Non-pigmented ciliary epithelial cell (primary cell): ENCODE measurements at places on chromosomes 1 and 21.
A peak's percentile ranks its signal among the peaks of the same experiment; 100 is the strongest.

- no peak for DNase-seq
Measured at GRCh38 chr1:30847358-30847972, 61.1 kb downstream of the SDC3 start.

DNA sequence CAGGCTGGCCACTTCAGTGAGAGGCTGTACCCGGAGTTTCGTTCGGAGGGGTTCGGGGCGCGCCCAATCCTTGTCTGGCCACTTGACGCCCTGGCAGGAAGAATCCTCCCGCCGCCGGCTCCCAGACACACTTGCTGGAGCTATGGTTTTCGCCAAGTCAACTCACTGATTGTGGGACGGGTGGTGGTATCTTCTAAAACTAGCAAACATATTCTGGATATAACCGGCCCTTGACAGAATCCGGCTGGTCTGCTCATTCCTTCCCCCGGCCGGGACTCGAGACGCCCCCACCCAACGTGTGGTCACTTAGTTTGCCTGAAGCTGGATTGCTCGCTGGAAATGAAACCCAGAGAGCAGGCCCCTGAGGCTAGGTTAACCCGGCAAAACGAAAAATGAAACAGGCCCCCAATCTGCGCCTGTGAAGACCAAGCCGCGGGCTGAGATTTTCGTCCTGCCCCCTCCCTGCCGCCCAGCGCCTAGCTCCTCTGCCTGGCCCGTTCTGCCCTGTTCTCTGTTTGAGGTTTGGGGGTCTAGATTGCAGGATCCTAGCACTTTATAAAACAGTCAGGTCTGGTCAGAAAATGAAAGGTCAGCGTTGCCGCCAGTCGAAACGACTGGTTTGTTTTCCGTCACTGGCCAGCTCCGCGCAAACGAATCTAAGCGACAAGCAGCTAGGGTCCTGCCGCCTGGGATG is 4.6 kb downstream of the GFI1 start:
- no peak for DNase-seq

DNA sequence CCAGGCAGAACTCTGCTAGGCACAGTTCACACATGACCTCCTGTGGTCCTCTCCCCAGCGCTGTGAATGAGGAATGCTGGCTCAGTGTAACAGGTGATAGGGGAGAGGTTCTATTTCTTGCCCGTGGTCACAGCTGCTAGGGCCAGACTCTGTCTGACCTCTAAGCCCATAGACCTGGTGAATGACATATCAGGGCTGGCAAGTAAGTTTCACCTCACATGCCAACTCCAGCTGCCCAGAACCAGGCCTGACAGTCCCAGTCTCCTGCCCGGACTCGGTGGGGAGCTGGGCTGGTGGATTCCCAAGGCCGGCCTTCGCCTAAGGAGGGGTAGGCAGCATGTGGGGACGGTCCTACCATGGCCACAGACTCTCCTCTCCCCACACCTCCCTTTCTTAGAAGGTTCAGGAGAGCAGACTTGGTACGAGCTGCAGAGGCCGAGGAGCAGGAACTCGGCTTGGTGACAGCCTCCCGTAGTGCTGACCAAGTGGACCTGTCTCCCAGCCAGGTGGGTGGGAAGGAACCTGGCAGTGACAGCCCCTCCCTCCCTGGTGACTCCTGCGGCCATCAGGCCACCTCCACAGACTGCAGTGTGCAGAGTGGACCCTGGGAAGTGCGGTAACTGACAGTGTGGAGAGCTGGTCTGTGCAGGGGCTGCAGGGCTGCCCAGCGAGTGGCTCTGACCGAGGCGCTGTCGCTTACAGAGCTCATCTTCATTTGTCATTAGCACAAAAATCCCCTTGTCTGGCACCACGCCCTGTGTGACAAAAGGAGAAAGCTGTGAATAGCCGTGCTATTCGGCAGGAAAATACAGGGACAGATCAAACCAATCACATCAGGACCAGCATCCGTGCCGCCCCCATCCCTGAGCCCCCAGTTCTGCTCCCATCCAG is 74.6 kb downstream of the SCCPDH start:
- DNase-seq: no peak

DNA sequence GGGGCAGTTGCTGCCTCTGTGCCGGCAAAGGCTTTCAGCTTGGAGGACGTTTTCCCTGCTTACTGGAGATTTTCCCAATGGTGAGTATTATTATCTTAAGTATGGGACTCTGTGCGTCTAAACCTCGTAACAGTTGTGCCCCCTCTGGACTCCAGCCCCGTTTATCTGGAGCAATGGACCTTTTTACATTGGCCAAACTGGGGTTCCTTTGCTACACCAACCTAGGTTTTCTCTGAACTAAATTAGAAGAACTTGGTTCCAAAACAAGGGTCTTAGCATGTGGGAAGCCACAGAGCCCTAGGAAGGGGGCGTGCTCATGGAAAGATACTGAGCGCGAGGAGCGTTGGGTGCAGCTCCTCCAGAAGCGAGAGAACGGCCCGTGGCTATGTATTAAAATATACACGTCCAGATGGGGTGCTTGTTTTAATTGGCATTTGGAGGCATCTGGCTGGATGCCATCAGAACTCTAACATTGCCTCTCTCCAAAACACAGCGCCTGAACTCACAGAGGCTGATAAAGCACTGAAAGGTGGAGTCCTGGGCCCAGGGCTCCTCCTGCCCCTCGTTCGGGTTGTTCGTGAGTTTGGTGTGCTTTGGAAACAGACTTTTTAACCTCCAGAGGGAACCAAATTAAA is 28.4 kb downstream of the POFUT2 start:
- no peak for DNase-seq

DNA sequence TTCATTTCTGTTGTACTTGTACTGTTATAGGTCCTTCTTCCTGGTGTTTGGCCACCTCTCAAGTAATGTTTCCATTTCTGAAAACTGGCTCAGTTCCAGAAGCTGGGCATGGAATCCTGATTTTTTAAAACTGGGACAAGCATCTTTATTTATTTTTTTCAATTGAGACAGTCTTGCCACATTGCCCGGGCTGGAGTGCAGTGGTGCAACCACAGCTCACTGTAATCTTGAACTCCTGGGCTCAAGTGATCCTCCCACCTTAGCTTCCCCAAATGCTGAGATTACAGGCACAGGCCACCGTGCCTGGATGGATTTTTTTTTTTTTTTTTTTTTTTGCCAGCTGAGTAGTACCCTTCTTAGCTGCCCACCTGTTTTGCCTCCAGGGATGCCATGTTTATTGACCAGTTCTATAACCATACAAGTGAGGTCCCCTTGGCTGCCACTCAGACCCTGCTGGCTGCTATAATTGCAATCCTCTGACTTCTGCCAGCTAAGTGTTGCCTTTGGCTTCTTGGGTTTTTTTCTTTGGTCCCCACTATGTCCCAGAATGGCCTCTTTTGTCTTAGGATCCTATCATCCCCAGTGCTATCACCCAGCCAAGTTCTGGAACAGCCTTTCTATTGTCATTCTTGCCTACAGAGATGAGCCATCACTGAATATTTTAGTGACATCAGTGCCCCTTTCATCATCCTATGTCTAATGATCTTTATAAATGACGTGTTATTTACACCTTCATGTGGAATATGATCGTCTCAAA is 3.9 kb upstream of the DIP2A start:
- no peak for DNase-seq

GRCh38 chr1:162347281-162347680 is 29.4 kb downstream of the SPATA46 start:
- DNase-seq: no peak

DNA sequence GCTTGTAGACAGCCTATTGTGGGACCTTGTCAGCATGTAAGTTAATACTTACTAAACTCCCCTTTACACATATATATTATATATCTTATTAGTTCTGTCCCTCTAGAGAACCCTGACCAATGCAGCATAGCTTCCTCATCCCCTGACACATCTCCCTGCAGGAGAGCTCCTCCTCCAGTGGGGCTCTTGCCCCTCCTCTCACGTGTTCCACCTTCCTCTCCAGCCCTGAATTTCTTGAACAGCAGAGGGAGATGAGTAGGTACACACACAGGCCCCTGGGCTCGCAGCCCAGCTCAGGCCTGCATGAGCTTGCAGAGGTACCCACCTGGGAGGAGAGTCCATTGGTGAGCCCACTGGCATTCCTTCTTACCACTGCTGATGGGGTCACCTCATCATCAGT is 27.3 kb upstream of the GOLT1A start:
- no peak for DNase-seq

GRCh38 chr1:7426780-7427604 is 344.1 kb upstream of the VAMP3 start:
- DNase-seq: no peak

- no peak for DNase-seq
Measured at GRCh38 chr1:1398677-1399186, 403 bp downstream of the CCNL2 start.

DNA sequence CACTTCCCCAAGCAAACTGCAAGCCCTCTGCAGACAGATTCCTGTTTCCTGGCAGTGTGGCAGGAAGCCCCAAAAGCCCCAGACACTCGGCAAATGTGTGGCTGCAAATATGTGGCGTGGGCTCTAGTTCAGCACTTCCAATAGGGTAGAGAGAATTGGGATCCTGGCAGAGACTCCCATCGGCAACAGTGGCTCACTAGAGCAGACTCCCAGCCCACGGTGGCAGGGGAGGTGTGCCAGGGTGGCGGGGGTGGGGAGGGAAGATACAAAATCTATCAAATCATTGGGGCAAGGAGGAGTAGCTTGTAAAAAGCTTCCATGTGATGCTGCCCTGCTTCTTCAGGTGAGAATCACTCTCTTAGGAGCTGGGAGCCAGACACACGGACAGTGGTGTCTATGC is 25.9 kb downstream of the COL16A1 start:
- DNase-seq: no peak

GRCh38 chr1:46550751-46551231 is 656 bp downstream of the KNCN start:
- DNase-seq: no peak

DNA sequence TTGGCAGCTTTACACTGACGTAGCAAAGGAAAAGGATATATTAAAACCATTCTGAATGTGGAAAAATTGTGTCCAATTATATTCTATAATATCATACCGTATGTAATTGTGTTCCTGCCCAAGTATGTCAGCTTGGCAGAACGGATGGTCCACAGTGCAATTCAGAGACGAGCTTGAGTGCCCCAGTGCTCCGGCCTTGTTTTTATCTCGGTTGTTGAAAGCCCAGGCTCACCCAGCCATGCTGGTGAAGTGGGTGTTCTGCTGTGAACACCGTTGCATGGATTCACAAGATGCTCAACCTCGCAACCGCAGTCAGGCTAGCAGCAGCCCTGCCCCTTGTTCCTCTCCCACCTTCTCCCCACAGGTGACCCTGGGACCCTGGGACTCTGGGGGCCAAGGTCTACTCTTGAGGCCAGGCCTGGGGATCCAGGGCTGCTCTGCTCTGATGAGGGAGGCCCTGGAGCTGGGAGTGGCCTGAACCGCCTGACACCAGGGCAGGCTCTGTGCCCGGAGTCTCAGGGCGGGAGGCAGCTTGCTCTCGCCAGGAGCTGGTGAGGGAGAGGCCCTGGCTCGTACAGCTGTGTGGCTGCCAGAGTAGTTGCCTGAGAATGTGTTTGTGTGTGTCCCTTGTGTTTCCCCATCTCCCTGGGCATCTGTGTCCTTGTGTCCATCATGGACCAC is 11.2 kb downstream of the PTPRF start:
- DNase-seq: no peak

DNA sequence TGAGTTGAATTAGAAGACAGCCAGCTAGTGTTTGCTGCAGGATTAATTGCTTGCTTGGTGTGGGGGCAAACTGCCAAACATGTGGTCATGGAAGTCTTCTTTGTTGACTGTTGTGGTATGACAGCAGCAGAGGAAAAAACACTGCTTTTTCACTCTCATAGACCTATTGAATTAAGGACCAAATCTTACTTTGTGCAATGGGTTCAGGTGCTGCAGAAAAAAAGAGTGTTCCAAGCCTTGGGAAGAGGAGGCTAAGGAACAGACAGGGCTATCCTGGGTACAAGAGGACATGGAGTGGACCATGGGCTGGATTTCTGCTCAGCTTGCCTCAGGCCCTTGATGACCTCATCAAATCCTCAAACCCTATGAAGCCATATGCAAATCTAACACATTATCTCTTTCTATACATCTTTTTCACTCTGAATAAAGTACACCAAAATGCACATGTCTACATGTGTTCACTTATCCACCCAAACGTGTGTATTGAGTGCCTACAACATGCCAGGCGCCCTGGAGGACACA is 61.5 kb downstream of the SIPA1L2 start:
- DNase-seq: no peak

- DNase-seq: no peak
Measured at GRCh38 chr1:153939476-153939875, 7.0 kb downstream of the DENND4B start.

GRCh38 chr1:156691665-156692440 is 13.5 kb downstream of the CRABP2 start:
- no peak for DNase-seq

DNA sequence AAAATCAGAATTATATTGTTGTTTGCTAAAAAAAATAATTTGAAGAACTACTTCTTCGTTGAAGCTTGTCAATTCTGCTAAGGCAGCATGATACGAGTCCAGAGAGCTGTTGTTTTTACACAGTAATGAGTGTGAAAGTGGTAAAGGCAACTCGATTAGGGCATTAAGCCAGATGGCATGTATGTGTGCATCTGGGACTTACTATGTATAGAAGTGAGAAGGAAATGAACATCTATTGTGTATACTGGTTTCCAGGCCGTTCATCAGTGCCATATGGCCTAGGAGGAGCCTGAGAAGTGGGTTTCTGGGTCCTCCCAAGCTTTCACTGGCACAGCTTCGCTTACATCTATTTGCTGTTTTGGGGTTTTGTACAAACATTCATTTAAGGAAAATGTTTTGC is 5.7 kb downstream of the CTPS1 start:
- no peak for DNase-seq

DNA sequence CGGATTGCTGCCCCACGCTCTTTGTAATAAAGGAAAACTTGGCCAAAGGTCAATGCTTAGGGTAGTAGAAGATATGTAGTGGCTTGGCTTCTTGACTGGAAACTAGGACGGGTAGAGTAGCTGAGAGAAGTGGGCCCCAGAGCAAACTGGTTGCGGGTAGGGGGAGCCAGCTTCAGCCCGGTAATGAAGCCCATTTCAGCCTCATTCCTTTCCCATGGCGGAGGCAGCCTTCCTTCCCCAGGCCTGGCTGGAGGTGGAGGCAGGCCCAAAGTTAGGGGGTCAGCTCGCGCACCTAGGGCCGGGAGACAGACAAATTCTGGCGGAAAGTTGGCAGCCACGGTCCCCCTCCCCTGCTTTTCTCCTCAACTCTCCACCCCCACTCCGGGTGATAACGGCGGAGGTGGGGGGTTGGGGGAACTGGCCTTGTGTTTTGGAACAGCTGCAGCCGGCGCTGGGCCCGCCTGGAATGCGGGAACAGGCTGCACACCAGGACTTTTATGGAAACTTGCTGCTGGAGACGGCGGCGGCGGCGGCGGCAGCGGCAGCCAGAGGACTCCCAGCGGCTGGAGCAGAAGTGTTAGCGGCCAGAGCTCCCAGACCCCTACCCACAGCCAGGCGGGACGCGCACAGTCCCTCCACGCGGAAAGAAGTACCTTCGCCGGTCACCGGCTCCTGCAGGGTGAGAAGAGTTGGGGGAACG is at the start of gene NEXN:
Gene NEXN (plus strand): TSS at position 544 of the 700 bp plus-strand sequence. CDS start 27,483 bp downstream, outside the sequence.
- peak; percentile 41 for DNase-seq
